ENCODE measurements at places on chromosomes 3 and 15. TPM values are rescaled to one million over a fixed set of nuclear protein-coding genes. Genes with fewer than 3 reads are reported as not detected.

DNA sequence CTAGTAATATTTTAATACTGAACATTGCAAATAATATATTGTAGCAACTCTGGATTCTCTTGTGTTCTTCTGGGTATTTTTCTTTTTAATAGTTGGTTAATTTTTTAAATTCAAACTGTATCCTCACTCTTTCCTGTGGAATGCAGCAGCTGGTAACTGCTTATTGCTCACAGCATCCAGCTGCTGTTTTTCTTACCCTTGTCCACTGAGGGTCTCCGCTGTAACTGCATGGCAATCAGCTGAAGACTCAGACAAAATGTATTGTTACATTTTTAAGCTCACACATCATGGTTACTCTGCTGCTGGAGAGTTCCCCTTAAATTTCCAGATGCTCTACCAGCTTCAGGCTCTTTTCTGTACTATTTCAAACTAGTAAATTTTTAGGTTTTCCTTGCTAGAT lies 227.6 kb downstream of the MBNL1 start:
- no peak for DNase-seq

The HOMER2 gene
- total RNA-seq, result 6.3 TPM

DNA sequence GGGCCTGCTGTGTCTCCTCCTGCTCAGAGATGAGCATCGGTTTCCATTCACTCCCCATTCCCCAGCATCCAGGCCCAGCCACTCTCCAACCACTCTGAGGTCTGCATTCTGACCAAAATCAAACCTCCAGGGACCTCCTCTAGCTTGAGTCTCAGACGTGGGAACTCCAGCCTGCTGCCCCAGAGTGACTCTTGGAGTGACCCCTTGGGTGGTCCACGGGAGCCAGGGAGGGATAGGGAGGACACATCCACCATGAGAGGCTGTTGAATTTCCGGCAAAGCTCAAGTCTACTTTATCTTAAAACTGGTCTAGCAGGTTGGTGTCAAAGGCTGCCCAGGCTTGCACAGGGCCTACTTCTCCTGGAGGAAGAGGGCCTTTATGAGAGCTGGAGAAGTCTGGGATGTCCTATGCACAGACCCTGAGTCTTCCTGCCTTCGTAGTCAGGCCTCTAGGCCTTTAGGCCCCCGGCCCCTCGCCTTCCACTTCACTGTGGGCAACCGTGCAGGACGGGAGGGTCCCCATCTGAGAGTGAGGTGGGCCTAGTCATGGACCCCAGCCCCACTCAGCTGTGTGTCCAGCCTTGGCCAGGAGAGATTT lies 8.9 kb downstream of the CISH start:
- DNase-seq, result no peak

DNA sequence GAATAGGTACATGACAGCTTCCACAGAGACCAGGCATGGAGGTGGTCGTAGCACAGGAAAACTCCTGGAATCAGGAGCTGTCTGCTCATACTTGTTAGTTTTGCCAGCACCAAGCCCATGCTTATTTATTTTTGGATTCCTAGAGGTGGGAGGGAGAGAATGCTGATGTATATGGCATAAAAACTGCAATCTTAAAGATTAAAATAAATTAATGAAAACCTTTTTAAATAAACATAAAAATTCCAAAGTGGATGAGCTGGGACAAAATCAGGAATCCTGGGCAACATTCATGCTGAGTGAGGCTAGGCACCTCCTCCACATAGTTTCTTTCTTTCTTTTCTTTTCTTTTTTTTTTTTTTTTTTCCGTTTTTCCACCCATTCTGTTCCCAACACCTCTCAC lies 14.3 kb upstream of the BCL6 start:
- no peak for DNase-seq

GRCh38 chr3:145754605-145755289 lies 406.2 kb downstream of the PLOD2 start:
- DNase-seq, result no peak

DNA sequence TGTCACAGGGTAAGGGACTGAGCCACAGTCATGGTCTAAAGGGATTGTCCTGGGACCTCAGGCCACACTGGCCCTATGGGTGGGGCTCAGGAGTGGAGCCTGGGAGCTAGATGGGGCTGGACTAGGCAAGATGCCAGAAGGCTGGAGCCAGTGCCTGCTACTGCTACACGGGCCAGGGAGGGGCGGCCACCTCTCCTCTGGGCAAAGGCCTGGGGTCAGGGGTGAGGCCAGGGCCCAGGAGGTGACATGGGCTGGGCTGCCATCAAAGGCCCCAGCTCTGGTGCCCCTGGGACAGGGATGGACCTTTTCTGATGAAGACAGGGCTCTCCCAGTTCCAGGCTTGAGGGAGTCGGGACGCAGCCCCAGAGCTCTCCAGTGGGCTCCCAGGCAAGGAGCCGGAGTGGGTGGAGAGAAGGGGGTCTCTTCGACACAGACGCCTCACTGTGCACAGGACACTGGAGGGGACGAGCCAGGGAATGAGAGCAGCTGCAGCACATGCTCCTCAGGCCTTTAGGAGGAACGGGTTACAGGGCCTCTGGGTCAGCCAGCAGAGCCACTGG lies 62.1 kb upstream of the IQSEC1 start:
- no peak for DNase-seq

DNA sequence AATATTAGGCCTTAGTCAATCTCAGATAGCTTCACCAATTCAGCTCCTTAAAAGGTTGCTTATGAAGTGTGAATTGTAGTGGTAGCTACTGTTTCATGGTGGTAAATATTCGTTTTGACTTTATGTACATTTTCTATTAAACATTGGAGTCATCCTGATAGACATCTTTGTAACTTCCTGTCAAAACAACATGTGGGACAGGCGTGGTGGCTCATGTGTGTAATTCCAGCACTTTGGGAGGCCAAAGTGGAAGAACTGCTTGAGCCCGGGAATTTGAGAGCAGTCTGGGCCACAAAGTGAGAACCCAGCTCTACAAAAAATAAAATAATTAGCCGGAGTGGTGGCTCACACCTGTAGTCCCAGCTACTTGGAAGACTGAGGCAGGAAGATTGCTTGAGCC lies 2.0 kb upstream of the TRIM59 start:
- no peak for DNase-seq

The IL17RE gene
- 0.53 TPM for total RNA-seq

- no peak for DNase-seq
These were observed 73.2 kb upstream of the DLG1 start for GRCh38 chr3:197371591-197372046.

The PPARG gene
- not detected for total RNA-seq

- no peak for DNase-seq
These were observed 75.3 kb upstream of the LEKR1 start for GRCh38 chr3:156750874-156751245.

The ARHGEF26 gene
- total RNA-seq, result 0.35 TPM

DNA sequence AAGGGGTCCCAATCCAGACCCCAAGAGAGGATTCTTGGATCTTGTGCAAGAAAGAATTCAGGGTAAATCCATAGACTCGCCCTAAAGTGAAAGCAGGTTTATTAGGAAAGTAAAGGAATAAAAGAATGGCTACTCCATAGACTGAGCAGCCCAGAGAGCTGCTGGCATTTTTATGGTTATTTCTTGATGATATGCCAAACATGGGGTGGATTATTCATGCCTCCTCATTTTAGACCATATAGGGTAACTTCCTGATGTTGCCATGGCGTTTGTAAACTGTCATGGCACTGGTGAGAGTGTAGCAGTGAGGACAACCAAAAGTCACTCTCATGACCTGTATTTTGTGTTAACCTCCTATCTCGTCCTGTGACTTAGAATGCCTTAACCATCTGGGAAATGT lies 142.2 kb downstream of the DOCK3 start:
- DNase-seq, result no peak
